Ovary (tissue), 10 donors: ENCODE measurements at places on chromosomes 2 and 18. TPM values are rescaled to one million over a fixed set of nuclear protein-coding genes. Genes with fewer than 3 reads are reported as not detected.

ELOA2 gene
- polyA plus RNA-seq = not detected

KCNJ3 gene
- polyA plus RNA-seq = 0.10 TPM

TUBA4B gene
- 0.18 TPM for polyA plus RNA-seq

CCDC68 gene
- 17.7 TPM for polyA plus RNA-seq

UPP2 gene
- polyA plus RNA-seq = not detected

RETSAT gene
- polyA plus RNA-seq = 24.8 TPM

CDH19 gene
- polyA plus RNA-seq = 2.7 TPM

SDC1 gene
- 1.8 TPM for polyA plus RNA-seq

FAM124B gene
- polyA plus RNA-seq = 3.0 TPM

HTR2B gene
- 3.0 TPM for polyA plus RNA-seq

FAM228B gene
- 34.8 TPM for polyA plus RNA-seq

ZEB2 gene
- polyA plus RNA-seq = 57.0 TPM

SGPP2 gene
- 12.5 TPM for polyA plus RNA-seq

SAP130 gene
- 10.5 TPM for polyA plus RNA-seq

CHMP1B gene
- 32.8 TPM for polyA plus RNA-seq

CNRIP1 gene
- 95.5 TPM for polyA plus RNA-seq

ADRA2B gene
- 0.90 TPM for polyA plus RNA-seq

CABLES1 gene
- 8.9 TPM for polyA plus RNA-seq

TWIST2 gene
- 14.2 TPM for polyA plus RNA-seq

GYPC gene
- polyA plus RNA-seq = 151 TPM

CNGA3 gene
- polyA plus RNA-seq = 0.10 TPM

ALMS1 gene
- 22.0 TPM for polyA plus RNA-seq

FAHD2A gene
- 30.2 TPM for polyA plus RNA-seq

CAD gene
- polyA plus RNA-seq = 11.9 TPM
